ENCODE measurements at places on chromosomes 1 and 21. TPM values are rescaled to one million over a fixed set of nuclear protein-coding genes. Genes with fewer than 3 reads are reported as not detected.

- no peaks in the 10 kb centered on the region for H3K27me3 ChIP-seq
- no peak overlapping the region for H3K4me3 ChIP-seq
- peaks cover 76% of the 10 kb centered on the region for H3K4me1 ChIP-seq
- H3K27ac ChIP-seq = no peak overlapping the region
These were observed 22.1 kb downstream of the ZBTB17 start for GRCh38 chr1:15953791-15954241.

DNA sequence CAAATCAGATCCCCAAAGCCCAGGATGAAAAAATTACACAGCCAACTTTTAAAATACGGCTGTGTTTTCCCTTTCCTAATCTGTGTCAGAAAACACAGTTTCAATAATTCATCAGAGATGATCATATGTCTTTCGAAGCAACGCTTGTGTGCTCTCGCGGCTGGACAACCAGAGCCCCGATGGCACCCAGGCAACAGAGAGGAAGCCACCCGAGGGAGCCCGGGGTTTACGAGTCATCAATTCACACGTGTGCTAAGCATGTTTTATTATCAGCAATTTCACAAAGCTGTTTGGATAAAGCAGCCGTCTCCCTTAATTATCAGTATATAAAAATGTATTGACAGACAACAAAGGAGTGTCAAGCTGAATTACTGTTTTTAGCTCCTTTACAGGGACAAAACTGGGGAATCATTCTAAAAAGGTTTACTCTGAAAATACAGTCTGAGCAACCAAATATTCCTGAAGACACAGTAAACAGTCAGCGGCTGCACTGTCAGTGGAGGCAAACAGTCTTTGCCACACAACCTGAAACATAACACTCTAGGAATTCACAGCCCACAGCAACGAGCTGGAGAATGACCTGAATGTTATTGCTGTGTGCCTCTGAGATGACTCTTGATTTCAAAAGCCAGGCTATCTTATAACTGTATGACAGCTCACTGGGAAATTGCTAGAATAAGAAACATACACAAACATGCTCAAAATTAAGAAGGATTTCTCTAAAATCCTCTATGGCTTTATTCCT, 201.0 kb downstream of the SIPA1L2 start:
- H3K27me3 ChIP-seq = no peaks in the 10 kb centered on the region
- no peak overlapping the region for H3K4me3 ChIP-seq
- H3K27ac ChIP-seq = no peak overlapping the region
- no peaks in the 10 kb centered on the region for H3K36me3 ChIP-seq

GRCh38 chr1:103267266-103267665, 158.9 kb upstream of the COL11A1 start:
- H3K27me3 ChIP-seq = no peaks in the 10 kb centered on the region
- H3K36me3 ChIP-seq = no peaks in the 10 kb centered on the region
- DNase-seq = no peak
- no peaks in the 10 kb centered on the region for H3K4me1 ChIP-seq

GRCh38 chr1:98322086-98322485, 339.4 kb upstream of the SNX7 start:
- DNase-seq = no peak
- peaks cover 5% of the 10 kb centered on the region for H3K4me1 ChIP-seq
- no peaks in the 10 kb centered on the region for H3K36me3 ChIP-seq
- H3K4me3 ChIP-seq = no peak overlapping the region
- H3K27ac ChIP-seq = no peak overlapping the region
- no peaks in the 10 kb centered on the region for H3K27me3 ChIP-seq

DNA sequence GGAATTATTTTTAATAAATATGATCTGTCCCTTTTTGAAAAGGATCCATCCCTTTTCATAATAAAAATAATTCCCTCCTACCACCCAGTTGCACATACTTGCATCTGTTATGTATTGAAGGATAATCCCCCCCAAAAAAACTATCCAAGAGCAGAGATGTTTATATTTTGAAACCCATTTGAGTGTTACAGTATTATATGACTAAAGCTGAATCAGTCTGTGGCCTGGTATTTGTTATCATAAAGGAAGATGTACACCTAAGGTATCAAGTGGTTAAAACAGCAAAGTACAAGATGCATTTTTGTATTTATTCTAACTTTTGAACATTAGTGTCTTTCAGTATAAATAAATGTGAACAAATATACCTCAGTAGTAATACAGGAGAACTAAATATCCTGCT, 12.7 kb upstream of the TGFB2 start:
- no peak overlapping the region for H3K27ac ChIP-seq
- H3K36me3 ChIP-seq = no peaks in the 10 kb centered on the region
- no peak overlapping the region for H3K4me3 ChIP-seq
- DNase-seq = no peak

DNA sequence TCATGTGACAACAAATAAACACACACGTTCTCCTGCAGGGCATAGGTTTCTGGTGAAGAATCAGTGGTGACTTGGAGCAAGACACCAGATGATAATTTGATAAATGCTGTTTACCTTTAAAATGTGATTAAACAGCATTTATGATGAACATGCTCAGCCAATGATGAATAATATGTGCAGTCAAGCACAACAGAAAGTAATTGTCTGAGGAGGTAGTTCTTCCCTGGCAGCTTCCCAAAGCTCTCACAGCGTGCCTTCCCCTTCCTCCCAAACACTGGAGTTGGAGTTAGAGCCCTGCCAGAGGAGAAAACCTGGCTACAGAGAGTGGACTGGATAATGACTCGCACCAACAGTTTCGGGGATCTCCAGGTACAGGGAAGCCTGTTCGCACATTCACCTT, 463.5 kb downstream of the SMYD3 start:
- H3K27me3 ChIP-seq = no peaks in the 10 kb centered on the region
- H3K36me3 ChIP-seq = no peaks in the 10 kb centered on the region
- H3K4me3 ChIP-seq = no peak overlapping the region
- no peaks in the 10 kb centered on the region for H3K4me1 ChIP-seq
- no peak overlapping the region for H3K27ac ChIP-seq

DNA sequence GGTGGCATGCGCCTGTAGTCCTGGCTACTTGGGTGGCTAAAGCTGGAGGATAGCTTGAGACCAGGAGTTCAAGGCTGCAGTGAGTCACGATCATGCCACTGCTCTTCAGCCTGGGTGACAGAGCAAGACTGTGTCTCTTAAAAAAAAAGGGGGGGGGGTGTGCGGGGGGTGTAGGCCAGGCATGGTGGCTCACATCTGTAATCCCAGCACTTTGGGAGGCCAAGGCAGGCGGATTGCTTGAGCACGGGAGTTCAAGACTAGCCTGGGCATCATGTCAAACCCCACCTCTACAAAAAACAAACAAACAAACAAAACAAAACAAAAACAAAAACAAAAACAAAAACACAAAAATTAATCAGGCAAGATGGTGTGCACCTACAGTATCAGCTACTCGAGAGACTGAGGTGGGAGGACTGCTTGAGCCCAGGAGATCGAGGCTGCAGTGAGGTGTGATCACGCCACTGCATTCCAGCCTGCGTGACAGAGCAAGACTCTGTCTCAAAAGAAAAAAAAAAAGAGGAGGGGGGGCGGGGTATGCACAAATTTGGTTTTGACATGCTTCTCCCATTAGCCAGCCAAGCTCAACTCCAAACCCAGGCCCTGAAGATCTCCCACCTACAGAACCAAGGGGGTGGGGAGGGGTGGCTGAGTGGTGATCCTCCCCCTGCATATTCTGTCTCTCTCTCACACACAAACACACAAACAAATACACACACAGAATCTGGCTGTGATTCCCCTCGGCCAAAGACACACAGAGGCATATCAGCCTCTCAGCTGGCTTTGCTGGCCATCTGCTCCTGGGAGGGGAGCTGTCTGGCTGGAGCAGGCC, 3.1 kb downstream of the PTAFR start:
- no peaks in the 10 kb centered on the region for H3K36me3 ChIP-seq
- H3K27ac ChIP-seq = no peak overlapping the region
- no peak for DNase-seq
- H3K27me3 ChIP-seq = no peaks in the 10 kb centered on the region
- H3K4me3 ChIP-seq = no peak overlapping the region

DNA sequence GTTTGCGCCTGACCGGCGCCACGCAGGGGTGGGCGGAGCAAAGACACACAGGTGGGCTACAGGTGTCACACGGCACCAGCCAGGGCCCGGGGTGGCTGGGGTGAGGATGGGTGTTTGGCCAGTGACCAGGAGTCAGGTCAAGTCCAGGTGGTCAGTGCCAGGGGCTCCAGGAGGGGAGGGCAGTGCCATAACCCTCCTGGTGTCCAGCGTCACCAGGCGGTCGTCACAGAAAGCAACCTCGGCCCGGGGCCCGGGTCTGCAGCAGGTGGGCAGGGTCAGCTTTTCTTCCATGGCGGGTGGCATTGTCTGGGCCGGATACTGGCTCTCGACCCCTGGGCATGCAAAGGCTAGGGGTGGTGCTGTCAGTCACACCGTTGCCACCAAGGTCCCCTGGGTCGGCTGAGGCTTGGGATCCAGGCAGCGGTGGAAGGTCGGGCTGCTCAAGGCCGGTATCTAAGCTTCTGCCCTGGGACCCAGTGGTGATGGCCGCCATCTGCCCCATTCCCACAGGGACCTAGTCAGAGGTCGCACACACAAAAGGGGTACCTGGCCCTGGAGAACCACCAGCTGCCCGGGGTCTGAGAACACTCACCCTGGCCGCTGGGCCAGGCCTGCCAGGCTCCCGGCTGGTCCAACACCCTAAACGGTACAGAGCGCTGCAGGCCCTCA, 1.8 kb downstream of the FNDC10 start:
- no peaks in the 10 kb centered on the region for H3K36me3 ChIP-seq
- peaks cover 25% of the 10 kb centered on the region for H3K4me1 ChIP-seq
- no peak for DNase-seq
- H3K27ac ChIP-seq = no peak overlapping the region

Gene SESN2
- total RNA-seq = 9.6 TPM
